ENCODE measurements at places on chromosomes 1 and 21. TPM values are rescaled to one million over a fixed set of nuclear protein-coding genes. Genes with fewer than 3 reads are reported as not detected.

DNA sequence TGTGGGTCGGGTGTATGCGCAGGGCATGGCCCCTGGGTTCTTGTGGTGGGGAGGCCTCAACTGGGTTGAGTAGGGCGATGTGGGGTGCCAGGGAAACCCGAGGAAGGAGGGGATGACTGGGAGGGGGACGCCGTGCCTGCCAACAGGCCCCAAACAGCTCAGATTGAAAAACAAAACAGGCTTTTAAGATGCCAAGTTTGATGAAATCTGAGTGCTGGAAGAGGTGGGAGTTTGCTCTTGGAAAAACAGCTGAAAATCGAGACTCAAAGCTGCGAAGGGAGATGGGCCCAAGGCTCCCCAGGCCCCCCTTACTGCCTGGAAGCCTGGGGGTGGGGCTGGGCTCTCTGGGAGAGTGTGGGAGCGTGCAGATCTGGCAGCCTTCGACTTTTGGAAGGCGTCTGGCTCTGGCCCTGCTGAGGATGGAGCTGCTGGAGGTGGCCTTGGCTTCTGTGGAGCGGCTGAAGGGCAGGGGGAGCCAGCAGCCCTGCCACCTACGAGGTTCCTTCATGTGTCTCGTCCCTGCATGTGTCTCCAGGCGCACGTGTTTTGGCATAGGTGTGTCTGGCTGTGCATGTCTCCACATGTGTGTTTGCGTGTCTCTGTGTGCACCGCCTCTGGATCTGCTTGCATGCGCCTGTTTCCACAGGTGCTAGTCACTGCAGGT is 33.3 kb downstream of the PTPRF start:
- DNase-seq: no peak

OR2T27 gene
- total RNA-seq: not detected

C1orf94 gene
- not detected for total RNA-seq

IGSF9 gene
- not detected for total RNA-seq

DNA sequence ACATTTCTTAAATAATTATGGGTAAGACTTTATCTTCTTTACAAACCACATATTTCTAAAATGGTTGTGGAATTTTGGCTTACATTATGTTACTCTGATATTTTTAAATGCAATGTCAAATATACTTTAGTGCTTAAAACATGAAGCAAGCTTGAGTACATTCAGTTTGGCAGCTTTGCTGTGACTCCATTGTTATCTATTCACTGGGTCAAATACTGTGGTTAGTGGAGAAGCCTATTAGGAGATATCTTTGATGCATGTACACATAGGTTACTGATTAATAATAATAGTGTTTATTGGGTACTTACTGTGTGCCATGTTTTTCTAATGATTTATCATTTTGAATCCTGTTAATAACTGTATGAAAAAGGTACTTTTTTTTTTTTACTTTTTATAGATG is 520.4 kb upstream of the B3GALT2 start:
- DNase-seq: no peak

ABCG1 gene
- total RNA-seq: 20.3 TPM

DNA sequence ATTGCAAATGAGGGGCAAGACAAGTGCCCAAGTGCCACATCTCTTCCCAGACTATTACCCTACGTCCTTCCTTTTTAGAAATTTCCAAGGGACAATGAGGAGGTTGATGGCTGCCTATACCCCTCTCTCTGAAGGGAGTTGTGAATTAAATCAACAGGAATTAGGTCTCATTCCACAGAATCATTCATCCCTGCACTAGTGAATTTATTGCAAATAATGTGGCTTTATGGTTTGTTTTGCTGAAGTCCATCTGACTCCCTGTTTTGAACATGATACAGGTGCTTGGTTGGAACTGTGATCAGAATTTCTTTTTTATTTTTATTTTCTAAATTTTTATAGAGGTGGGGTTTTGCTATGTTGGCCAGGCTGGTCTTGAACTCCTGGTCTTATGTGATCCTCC is 34.3 kb upstream of the THEM4 start:
- DNase-seq: no peak

GRCh38 chr1:11062965-11063401 is 3.2 kb upstream of the SRM start:
- no peak for DNase-seq
